ENCODE measurements at places on chromosomes 7 and 10. TPM values are rescaled to one million over a fixed set of nuclear protein-coding genes. Genes with fewer than 3 reads are reported as not detected.

IGF2BP3 gene
- 94.2 TPM for total RNA-seq

AKR1D1 gene
- not detected for total RNA-seq

DNA sequence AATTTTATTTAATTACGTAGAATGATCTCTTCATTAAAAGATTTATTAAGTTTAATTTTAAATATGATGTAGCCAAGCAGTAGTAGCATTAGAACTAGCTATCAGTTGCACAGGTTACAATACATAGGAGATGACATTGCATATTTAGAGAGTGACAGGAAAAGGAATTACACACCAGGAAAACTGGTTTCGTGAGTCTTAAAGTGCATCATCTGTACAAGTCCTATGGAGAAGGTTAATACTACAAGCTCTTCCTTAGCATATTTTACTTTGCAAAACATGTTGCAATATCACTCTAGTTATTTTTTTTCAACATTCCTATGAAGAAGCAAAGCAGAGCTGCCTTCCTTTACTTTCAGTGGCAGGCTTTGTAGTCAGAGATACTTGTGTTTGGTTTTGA lies 20.2 kb upstream of the SEM1 start:
- no peak for DNase-seq
- H3K4me1 ChIP-seq = no peaks in the 10 kb centered on the region
- no peak overlapping the region for H3K27ac ChIP-seq
- no peaks in the 10 kb centered on the region for H3K27me3 ChIP-seq
- H3K36me3 ChIP-seq = no peaks in the 10 kb centered on the region

GRCh38 chr7:136940917-136941316 lies 72.5 kb downstream of the CHRM2 start:
- no peaks in the 10 kb centered on the region for H3K27me3 ChIP-seq
- H3K4me3 ChIP-seq = no peak overlapping the region
- H3K36me3 ChIP-seq = peaks cover 20% of the 10 kb centered on the region
- H3K4me1 ChIP-seq = peaks cover 14% of the 10 kb centered on the region

DNA sequence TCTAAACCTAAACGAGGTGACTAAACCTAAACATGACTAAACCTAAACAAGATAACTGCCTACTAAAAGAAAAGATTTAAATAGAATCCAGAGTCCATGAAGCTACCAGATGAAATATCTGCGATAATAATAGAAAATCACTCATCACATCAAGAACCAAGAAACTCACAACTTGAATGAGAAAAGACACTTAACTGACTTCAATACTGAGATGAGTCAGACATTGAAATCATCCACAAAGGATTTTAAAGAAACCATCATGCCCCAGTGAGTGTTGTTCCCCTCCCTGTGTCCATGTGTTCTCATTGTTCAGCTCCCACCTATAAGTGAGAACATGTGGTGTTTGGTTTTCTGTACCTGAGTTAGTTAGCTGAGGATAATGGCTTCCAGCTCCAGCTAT lies 416.0 kb downstream of the CALN1 start:
- no peak overlapping the region for H3K4me3 ChIP-seq
- H3K4me1 ChIP-seq = no peaks in the 10 kb centered on the region
- H3K27ac ChIP-seq = no peak overlapping the region
- no peaks in the 10 kb centered on the region for H3K36me3 ChIP-seq
- no peak for DNase-seq
- no peaks in the 10 kb centered on the region for H3K27me3 ChIP-seq

GRCh38 chr7:16492513-16493062 lies 27.1 kb upstream of the SOSTDC1 start:
- no peaks in the 10 kb centered on the region for H3K4me1 ChIP-seq
- DNase-seq = peak; percentile 46
- no peak overlapping the region for H3K27ac ChIP-seq
- no peaks in the 10 kb centered on the region for H3K36me3 ChIP-seq
- no peak overlapping the region for H3K4me3 ChIP-seq

DNA sequence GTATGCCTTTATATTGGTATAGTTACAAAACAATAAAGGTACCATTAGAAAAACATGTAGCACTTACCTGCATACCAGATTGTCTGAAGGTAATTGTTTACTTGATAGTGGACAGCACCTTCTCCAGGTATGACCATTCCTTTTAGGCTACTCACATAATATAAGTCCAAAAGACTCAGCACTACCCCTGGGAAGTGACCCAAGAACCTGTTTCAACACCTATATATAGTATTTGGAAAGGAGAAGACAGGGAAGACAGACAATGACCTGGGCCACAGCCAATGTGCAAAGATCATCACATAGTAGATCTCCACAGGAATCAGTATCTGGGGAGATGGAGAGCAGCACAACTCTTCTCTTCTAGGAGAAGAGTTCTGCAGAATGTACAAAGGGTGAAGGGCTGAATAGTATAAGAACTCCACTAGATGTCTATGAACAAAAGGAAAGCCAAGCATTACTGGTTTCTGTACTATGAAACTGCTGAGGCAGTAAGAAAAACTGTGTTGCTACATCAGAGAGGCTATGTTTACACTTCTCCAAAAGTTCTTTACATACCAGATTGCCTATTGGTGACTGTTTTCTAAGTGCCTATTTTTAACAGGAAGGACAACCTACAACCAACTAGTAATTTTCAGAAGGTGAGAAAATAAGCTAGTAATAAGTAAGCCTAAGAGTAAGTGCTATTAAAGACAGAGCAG lies 159.2 kb downstream of the BTAF1 start:
- peaks cover 4% of the 10 kb centered on the region for H3K4me1 ChIP-seq
- H3K36me3 ChIP-seq = no peaks in the 10 kb centered on the region
- no peak overlapping the region for H3K27ac ChIP-seq
- peak; percentile 54 for DNase-seq
